ENCODE measurements at places on chromosomes 4 and X. TPM values are rescaled to one million over a fixed set of nuclear protein-coding genes. Genes with fewer than 3 reads are reported as not detected.

TRIM61 gene
- total RNA-seq = 1.1 TPM

NUDT6 gene
- 8.8 TPM for total RNA-seq

KIT gene
- not detected for total RNA-seq

CFAP299 gene
- not detected for total RNA-seq

GAGE13 gene
- total RNA-seq = not detected

TKTL2 gene
- total RNA-seq = not detected

TGIF2LX gene
- not detected for total RNA-seq

HS6ST2 gene
- total RNA-seq = 0.62 TPM

TCEAL2 gene
- total RNA-seq = not detected

MUC7 gene
- total RNA-seq = not detected

IL13RA2 gene
- total RNA-seq = not detected

SYN1 gene
- total RNA-seq = 0.82 TPM

GPR143 gene
- total RNA-seq = not detected

LNX1 gene
- total RNA-seq = not detected

KCNE5 gene
- 0.35 TPM for total RNA-seq

CENPI gene
- total RNA-seq = 19.6 TPM

ALAS2 gene
- total RNA-seq = not detected

RRH gene
- 0.21 TPM for total RNA-seq

GPRIN3 gene
- total RNA-seq = 10.5 TPM

TRIM60 gene
- total RNA-seq = not detected

SFRP2 gene
- not detected for total RNA-seq

SLC25A31 gene
- not detected for total RNA-seq

WDR13 gene
- total RNA-seq = 27.2 TPM

ITGB1BP2 gene
- 6.2 TPM for total RNA-seq

FAM9C gene
- not detected for total RNA-seq

PDLIM3 gene
- not detected for total RNA-seq

FGF13 gene
- total RNA-seq = not detected

ATP6AP1 gene
- total RNA-seq = 25.6 TPM
